ENCODE measurements at places on chromosomes 12 and 14.

DNA sequence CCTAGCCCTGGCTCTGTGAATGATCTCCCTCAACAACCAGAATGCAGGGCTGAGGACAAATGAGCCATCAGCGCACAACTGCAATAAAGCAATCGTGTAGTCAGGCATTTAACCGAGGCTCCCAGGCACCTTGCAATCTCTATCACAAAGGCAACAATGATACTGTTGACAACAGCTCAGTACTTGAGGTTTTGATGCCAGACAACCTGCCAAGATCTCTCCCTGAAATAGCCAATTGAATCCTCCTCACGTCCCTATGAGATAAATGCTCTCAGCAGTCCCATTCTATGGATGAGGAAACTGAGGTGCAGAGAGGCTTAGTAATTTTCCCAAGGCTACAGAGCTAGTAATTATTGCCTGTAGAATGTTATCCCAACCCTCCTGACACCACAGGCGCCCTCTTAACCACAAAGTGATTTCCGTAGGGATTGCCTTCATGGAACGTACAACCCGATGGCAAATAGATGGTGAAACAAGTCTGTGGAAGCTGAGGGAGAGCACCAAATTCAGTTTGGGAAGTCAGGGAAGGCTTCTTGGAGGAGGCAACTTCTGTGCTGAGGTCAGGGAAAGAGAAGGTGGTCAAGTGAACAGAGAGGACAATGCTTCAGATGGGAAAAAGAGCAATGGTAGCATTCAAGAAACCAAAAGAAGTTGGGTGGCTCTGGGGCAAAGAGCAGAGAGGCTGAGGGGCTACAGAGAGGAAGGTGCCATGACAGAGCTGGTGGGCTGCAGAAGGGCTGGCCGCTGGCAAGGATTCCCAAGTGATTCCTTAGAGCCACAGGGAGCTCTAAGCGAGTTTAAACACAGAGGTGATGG lies 12.6 kb downstream of the SERPINA3 start:
- no peak for DNase-seq

GRCh38 chr12:92539976-92540781 lies 162.6 kb upstream of the PLEKHG7 start:
- DNase-seq: no peak

- peak; percentile 96 for DNase-seq
Measured at GRCh38 chr12:88946372-88946997, 366.2 kb upstream of the KITLG start.

- DNase-seq: no peak
Measured at GRCh38 chr12:52806169-52806811, 7.6 kb downstream of the KRT4 start.

GRCh38 chr12:107221913-107222312 lies 128.6 kb upstream of the CRY1 start:
- no peak for DNase-seq

DNA sequence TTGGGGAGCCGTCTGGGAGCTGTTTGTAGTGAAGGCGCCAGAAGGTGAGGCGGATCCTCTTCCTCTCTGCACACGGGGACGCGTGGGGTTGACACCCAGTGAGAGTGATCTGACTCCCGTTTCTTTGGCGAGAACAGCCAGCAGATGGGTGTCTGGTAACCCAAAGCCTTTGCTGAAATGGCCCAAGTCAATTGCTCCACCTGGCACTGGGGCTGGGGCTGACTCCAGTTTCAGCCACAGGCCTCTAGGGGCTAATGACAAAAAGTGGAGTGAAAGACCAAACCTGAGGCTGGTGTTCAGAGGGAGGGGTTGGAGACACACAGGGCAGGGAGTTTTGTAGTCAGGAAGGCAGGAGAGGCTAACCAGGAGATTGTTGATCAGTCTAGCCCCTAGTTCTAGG lies 87.0 kb downstream of the FRMD6 start:
- DNase-seq: no peak

DNA sequence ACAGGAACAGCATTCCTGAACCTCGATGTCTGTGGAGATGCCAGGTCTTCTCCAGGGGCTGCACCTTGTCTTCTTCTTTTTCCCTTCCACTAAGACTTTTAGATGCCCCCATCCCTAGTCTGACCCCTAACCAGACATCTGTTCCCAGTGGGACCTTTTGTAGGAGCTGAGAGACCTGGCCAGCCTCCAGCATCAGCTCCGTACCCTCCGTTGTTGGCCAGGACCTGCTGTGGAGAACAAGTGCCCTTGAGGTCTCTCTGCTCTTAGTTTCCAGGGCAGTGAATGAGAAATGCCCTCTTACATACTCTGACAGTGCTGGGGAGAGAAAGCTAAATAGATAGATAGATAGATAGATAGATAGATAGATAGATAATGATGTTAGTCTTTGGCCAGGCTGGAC lies 16.8 kb upstream of the SDR39U1 start:
- DNase-seq: no peak

All from foreskin melanocyte (primary cell).